ENCODE measurements at places on chromosomes 2 and 18. TPM values are rescaled to one million over a fixed set of nuclear protein-coding genes. Genes with fewer than 3 reads are reported as not detected.

DNA sequence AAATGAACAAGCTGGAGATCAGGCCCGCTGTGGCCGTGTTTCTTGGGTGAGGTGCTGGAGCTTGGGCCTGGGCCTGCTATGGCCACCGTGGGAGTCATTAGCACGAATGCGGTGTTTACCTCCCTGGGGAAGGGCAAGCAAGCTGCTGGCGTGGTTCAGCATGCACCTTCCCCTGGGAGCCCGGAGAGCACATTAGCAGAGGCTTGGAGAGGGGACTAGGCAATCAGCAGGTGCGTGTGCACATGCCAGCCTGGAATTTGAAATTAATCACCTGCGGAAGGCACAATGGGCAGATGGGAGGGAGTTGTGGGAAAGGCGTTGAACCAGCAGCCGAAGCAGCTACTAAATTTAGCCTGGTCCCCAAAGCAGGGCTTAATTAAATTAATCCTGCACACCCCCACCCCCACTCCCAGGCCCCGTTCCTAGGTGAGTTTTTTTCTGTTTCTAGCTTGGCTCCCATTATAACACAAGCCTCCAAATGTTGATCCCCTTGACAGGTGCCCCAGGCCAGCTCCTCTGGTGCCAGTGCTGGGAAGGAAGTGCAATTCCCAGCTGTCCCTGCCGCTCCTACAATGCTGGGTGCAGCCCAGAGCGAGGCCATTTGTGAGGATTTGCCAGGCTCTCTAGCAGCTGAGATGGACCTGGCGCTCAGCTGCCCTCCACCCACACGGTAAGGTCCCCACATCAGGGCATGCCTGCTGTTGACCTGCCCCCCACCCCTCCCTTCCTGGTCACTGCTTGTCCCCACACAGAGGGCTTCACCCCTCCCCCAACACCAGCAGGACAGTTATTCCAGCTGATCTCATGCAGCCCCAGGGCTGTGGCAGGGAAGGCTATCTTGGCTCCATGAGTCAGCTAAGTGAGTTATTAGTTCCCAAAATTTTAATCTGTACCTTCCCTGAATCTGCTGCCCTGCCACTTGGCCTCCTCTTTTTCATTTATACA, 115.0 kb downstream of the ZBTB7C start:
- DNase-seq, result no peak

DNA sequence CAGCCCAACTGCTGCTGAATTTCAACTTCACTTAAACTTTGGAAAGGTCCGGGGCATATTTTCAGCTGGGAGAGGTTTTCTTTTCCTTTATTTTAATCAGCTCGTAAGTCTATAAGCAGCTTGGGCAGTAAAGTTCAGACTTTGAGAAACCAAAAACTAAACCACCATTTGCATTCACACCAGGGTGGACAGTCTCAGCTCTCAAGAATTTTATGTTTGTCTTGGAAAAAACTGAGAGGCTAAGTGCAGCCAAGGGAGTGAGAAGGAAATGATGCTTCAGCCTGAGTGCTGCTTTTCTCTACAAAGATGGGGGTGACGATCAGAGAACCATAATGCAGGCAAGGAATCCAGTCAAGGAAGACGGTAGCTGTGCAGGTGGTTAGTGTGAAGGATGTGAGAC, 30.2 kb downstream of the MCFD2 start:
- DNase-seq, result no peak

DNA sequence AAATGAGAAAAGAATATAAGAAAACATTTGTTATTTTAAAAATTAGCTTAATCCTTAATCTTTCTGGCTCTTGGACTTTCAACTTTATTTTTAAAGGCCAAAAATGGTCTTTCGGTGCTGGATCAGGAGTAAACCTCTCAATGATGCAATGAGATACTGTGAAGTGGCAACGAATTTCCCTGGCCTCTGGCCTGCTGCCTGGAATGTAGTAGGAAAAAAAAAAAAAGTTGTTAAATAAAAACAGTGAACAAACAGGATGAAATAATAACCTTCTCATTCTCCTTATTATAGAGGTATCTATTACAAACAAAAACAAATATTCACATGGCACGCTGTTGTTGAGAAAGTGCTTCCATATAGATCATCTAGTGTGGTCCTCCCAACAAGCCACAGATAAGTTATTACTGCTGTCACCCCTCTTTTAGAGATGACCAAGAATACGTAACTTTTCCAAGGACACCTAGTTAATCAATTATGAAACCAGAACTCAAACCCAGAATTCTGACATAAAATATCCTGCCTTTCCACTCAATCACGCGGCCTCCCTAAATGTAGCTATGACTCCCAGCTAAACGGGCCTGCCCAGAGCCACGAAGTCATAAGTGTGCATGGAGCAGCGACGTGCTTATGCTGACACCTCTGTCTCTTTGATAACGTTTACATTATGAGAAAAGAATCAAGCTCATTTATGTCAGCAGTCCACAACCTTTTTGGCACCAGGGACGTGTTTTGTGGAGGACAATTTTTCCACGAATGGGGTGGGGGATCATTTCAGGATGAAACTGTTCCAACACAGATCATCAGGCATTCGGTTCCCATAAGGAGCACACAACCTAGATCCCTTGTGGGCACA, 170.9 kb downstream of the BCL2 start:
- no peak for DNase-seq

DNA sequence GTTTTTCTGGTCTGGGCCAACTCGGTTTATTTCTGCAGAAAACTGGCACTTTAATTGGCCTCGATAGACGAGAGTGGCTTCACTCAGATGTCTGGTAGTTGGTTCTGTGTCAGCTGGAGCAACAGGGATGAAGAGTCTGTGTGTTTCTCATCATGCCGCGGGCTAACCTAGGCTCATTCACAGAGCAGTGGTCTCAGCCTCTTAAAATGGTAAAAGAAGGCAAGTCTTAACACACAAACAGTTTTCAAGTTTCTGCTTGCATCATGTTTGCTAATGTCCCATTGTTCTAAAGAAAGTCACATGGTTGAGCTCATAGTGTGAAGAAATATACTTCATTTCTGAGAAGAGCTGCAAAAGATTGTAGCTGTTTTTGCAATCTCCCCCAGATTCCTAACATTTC, 37.5 kb upstream of the ANXA4 start:
- no peak for DNase-seq

DNA sequence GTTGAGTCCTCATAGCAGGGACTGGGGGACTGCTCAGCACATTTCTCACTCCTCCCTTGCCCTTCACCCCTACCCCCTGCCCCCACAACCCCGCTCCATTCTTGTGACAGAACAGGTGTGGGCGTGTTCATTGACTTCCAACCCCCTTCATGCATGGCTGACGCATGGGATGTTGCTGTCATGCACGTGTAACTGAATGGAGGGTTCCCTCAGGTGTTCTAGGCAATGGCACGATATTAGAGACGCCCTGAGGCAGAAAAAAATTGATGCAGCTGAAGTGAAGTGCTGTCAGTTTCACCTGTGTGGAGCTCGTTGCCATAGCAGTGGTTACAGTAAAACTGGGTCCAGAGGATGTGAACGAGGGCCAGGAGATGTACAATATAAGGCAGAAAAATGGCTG, 6.5 kb upstream of the THOC1 start:
- DNase-seq, result no peak

The SLC14A1 gene
- not detected for total RNA-seq

Data from tibial nerve (tissue), 4 donors.